ENCODE measurements at places on chromosomes 7 and 10.

DNA sequence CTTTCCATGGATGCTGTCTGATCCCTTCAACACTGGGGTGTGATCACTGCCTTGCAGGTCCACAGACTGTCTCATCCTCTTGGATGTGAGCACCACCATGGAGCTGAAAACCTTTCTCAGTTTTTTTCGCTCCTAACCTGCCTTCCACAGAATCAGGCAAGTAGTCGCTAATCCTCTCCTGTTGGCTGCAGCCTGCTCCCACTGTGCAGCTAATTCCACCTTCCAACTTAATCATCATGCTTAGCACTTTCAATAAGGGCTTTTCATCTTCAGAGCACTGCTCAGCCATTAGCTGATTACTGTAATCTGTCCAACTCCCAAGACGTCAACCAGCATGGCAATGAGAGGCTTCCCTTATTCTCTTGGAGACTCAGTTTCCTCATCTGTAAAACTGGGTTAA, 15.1 kb upstream of the CDH23 start:
- no peak for DNase-seq

GRCh38 chr7:93823621-93824020, 66.9 kb downstream of the TFPI2 start:
- DNase-seq: no peak

- DNase-seq: no peak
These were observed 434.8 kb upstream of the FOXK1 start for GRCh38 chr7:4247106-4247876.

GRCh38 chr10:95355301-95355700, 64.5 kb upstream of the PDLIM1 start:
- no peak for DNase-seq

GRCh38 chr7:125678771-125679170, 749.1 kb upstream of the POT1 start:
- DNase-seq: no peak

- DNase-seq: peak; percentile 53
These were observed 157.3 kb downstream of the NOC3L start for GRCh38 chr10:94205396-94205831.
